ENCODE measurements at places on chromosomes 7 and 10. TPM values are rescaled to one million over a fixed set of nuclear protein-coding genes. Genes with fewer than 3 reads are reported as not detected.

- DNase-seq = no peak
These were observed 256.0 kb upstream of the ZMIZ1 start for GRCh38 chr10:78812571-78813318.

DNA sequence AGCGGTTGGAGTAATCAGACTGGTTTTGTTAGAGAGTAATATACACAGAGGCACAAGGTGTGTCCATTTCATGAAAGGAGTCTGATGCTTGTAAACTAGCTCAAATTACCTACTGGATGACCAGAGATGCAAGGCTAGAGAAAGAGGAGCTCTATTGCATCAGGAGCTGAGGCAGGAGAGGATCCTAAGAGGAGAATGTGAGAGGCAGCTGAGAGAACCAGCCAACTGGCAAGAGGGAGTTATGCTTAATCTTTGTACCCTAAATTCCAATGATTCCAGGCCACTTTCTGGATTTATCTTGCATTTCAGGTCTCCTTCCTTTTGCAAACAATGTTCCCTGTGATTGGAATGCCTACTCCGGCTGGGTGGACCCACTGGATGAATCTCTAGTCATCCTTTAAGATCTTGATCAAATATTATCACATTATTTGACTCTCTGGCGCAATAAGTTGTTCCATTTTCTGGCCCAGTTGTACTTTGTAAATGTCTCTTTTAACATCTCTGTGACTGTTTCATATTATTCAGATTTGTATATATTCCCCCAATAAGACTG is 57.5 kb upstream of the PTPN12 start:
- peak; percentile 21 for DNase-seq

GRCh38 chr10:24118246-24118645 is 90.7 kb upstream of the KIAA1217 start:
- no peak for DNase-seq

GRCh38 chr7:72249106-72249505 is 163.0 kb downstream of the CALN1 start:
- no peak for DNase-seq

GRCh38 chr7:1106063-1106792 is 18.3 kb downstream of the GPER1 start:
- no peak for DNase-seq

- no peak for DNase-seq
These were observed 276.9 kb upstream of the KLF14 start for GRCh38 chr7:131010717-131011431.

- DNase-seq = no peak
These were observed 72.4 kb downstream of the TPST1 start for GRCh38 chr7:66277492-66277891.

DNA sequence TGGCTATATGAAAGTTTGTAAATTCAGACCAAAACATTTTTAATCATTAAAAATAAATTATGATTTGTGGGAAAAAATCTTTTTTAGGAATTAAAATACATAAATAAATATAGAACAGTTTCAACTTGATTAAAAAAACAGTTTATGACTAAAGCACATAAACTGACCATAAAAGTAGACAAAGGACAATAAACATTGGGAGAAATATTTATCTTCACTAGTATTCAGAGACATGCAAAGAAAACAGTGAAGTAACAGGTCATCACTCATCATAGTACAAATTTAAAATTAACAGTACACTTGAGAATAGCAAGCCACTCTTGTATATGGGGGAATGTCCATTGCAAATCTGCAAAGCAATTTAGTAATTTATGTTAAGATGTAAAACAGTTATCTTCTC is 28.0 kb upstream of the CELF2 start:
- DNase-seq = no peak

- peak; percentile 34 for DNase-seq
These were observed 41.5 kb upstream of the NMT2 start for GRCh38 chr10:15209827-15210509.

GRCh38 chr10:110387983-110388686 is 83.4 kb upstream of the SMNDC1 start:
- no peak for DNase-seq

- peak; percentile 53 for DNase-seq
These were observed 13.2 kb downstream of the ALKBH4 start for GRCh38 chr7:102451371-102452054.

- no peak for DNase-seq
These were observed 12.7 kb upstream of the TMEM273 start for GRCh38 chr10:49200854-49201253.

- no peak for DNase-seq
These were observed 12.3 kb upstream of the IFT22 start for GRCh38 chr7:101333912-101334311.

GRCh38 chr10:132787495-132788179 is 1.7 kb upstream of the NKX6-2 start:
- no peak for DNase-seq

GRCh38 chr7:23852135-23852534 is 142.1 kb downstream of the STK31 start:
- DNase-seq = no peak

DNA sequence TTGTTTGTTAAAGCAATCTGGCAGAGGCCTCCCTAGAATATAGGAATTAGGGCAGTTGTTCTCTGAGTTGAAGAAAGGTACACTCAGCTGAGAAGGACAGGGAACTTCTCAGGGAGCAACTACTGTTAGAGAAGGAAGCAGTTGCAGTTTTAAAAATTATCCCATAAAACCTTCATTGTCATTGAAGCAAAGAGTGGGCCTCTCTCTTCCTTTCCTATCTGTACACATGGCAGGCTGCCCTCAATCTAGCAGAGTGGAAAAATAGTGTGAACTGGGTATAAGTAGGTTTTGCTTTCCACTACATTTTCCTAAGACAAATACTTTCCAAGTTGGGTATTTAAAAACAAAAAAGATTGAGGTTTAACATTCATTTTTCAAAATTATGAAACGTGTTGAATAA is 236.7 kb upstream of the KLF14 start:
- DNase-seq = no peak

- peak; percentile 29 for DNase-seq
These were observed 174.5 kb upstream of the HDAC9 start for GRCh38 chr7:18320971-18321567.

DNA sequence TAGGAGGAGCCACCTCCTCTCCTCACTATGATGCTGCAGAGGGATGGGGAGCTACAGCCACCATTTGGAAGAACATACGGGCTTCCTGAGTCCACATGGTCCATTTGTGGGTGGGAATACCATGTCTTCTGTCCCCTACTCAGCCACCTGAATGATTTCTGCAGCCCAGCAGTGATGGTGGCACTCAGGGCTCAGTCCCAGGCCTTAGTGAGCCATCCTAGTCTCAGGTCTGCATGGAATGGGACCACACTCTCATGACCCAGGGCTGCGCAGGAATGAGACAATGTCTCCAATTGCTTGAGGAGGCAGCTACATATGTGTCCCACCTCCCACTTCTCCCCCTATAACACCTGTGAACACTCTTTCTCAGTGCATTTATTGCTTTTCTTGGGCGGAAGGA is 4.8 kb downstream of the SFTPA1 start:
- no peak for DNase-seq

GRCh38 chr7:45646996-45647825 is 73.0 kb downstream of the ADCY1 start:
- no peak for DNase-seq

GRCh38 chr7:72603073-72603472 is 190.9 kb upstream of the CALN1 start:
- no peak for DNase-seq

DNA sequence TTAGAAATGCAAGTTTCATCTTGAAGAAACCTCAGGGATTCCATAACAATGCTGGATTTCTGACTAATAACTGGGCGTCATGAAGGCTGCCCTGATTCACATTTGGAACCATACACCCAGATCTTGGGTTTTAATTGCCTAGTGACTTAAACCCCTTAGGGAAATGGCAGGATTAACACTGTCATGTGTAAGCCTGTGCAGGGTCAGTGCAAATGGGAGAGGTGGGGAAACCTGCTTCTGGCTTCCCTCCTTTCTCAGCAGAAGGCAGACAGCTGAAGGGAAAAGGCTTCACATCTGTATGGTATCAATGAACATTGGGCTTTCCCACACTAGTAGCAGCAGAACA is 364.2 kb downstream of the ANKRD30A start:
- DNase-seq = no peak

DNA sequence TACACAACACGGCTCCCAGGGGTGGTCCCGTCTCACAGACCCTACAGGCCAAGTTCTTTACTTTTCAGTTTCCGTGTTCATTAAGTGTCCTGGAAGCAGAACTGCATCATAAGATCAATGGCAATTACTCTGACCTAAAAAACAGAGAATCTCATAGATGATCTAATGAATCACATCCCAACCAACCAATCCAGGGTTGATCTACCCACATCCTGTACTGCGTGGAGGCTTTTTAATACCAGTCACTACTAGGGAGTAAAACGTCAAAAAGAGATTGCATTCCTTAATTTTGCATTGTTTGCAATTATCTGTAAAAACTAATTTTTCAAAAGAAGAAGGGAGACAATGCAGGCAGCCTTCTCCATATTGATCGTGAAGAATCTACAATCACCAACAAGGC is 72.6 kb downstream of the PARD3 start:
- DNase-seq = peak; percentile 47

DNA sequence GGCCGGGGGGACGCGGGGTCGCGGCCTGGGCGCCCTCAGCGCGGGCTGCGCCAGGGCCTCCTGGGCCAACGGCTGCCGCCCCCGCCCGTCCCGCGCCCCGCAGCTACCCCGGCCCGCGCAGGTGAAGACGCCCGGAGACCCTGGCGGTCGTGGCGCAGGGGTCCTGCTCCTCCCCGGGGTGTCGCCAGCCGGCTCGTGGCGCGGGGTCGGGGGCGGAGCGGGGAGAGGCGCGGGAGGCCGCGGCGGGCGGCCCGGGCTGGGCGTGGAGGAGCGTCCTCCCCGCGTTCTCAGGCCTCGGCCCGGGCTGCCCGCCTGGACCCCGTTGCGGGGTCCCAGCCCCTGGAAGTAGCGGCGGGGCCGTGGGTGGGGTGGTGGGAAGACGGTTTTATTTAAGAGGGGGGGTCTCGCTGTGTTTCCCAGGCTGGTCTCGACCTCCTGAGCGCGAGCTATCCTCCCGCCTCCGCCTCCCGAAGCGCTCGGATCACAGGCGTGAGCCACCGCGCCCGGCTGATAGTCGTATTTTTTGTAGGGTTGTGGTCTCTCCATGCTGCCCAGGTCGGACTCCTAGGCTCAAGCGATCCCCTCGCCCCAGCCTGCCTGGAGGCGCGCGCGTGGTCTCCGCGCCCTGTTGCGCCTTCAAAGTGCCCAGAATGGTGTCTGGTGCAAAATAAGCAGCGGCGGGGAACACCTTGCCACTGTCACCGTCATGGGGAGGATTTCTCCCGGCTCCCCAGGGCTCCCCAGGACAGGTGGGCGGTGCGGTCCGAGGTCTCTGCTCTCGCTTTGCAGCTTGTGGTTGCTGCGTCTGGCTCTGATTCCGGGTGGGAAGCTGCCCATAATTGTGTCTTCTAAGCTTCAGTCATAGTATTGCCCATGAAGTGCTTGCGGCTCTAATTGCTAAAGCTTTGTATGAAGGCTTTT is 15.3 kb upstream of the SUN1 start:
- DNase-seq = peak; percentile 54

GRCh38 chr7:132309102-132309805 is 267.0 kb downstream of the PLXNA4 start:
- no peak for DNase-seq

- DNase-seq = peak; percentile 79
These were observed 207.6 kb upstream of the KLF14 start for GRCh38 chr7:130941322-130942210.

DNA sequence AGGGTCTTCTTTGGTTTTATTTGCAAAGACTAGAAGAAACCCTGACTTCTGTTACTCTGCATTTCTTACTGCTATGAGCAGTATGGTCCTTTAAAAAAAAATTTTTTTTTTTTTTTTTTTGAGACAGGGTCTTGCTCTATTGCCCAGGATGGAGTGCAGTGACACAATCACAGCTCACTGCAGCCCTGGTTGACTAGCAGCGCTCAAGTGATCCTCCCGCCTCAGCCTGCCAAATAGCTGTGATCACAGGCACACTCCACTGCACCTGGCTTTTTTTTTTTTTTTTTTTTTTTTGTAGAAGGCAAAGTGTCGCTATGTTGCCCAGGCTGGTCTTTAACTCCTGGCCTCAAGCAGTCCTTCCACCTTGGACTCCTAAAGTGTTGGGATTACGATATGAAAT is 17.4 kb downstream of the CNNM2 start:
- no peak for DNase-seq

DNA sequence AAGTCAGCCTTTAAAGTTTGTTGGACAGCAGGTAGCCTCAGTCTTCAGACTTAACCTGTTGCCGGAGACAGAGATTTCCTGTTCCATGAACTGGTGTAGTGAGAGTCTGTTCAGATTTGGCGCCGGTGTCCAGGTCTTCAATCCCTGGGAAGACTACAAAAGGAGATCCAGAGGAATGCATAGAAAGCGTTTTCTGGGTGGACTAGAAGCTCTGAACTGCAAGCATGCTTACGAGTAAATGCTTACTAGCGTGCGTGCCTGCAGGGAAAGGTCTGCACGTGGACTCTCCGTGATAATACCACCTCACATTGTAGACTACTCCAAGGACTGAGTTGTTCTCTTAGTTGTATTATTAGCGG is 878 bp downstream of the GLRX3 start:
- peak; percentile 42 for DNase-seq

GRCh38 chr7:66099232-66099550 is 15.5 kb upstream of the CRCP start:
- DNase-seq = no peak

DNA sequence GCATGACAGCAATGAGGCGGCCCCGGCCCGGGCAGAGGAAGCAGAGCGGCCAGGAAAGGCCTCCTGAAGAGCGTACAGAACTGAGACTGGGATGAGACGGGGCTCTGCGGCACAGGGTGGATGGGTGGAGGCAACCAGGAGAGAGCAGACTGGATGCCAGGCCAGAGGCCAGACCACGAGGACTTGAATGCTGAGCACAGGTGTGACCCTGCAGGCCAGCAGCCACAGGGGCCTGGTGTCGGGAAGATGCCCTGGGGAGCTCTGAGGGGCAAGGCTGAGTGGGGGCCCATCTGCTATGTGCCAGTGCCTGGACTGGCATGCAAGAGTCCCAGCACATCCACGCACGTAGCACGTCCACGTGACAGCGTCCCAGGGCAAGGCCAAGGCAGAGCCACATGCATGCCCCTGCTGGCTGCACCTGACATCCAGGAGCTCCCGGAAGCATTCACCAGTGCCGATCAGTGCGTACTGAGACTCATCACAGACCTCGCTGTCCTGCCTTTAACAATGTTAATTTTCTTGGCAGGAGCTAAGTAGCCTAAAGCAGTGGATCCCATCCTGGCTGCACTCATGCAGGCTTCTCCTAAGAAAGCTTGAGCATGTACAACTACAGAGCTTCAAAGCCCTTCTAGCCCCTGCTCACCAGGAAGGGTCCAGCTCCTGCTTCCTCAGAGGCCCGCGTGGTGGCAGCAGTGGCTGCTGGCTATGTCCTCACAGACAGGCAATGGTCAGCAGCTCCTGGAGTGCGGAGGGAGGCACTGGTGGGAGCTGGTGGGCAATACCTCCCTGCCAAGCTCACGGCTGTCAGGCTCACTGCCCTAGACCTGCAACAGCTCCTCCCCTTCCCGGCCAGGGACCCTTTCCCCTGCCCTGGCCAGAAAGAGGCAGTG is 18.0 kb downstream of the GRID1 start:
- no peak for DNase-seq

The RBP3 gene
- not detected for polyA plus RNA-seq

The OPN4 gene
- polyA plus RNA-seq = not detected

The TEX36 gene
- polyA plus RNA-seq = not detected

The STOX1 gene
- 0.07 TPM for polyA plus RNA-seq

The FEZF1 gene
- polyA plus RNA-seq = not detected

The PPP1R17 gene
- polyA plus RNA-seq = not detected

The MEIG1 gene
- not detected for polyA plus RNA-seq

The ACBD7 gene
- polyA plus RNA-seq = 0.16 TPM

The PARG gene
- 11.9 TPM for polyA plus RNA-seq

The CDK1 gene
- polyA plus RNA-seq = 38.7 TPM

The MEOX2 gene
- polyA plus RNA-seq = not detected

The VPS37D gene
- polyA plus RNA-seq = 0.61 TPM

The CLCN1 gene
- 0.09 TPM for polyA plus RNA-seq

The ITGA8 gene
- not detected for polyA plus RNA-seq
